ENCODE measurements at places on chromosomes 3 and 15.

DNA sequence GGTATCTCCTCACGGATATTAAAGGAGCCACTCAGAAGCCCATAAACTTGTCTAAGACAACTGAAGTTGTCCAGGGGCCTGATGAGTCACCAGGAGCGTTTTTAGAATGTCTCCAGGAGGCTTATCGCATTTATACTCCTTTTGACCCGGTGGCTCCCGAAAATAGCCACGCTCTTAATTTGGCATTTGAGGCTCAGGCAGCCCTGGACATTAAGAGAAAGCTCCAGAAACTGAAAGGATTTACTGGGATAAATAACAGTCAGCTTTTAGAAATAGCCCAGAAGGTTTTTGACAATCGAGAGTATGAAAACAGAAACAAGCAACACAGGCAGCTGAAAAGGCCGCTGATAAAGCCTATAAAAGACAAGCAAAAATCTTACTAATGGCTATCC is 4.1 kb downstream of the DET1 start:
- DNase-seq: no peak

- DNase-seq: no peak
Measured at GRCh38 chr15:52193791-52194190, 2.6 kb upstream of the GNB5 start.

GRCh38 chr3:189978753-189979152 is 141.9 kb downstream of the P3H2 start:
- DNase-seq: no peak

DNA sequence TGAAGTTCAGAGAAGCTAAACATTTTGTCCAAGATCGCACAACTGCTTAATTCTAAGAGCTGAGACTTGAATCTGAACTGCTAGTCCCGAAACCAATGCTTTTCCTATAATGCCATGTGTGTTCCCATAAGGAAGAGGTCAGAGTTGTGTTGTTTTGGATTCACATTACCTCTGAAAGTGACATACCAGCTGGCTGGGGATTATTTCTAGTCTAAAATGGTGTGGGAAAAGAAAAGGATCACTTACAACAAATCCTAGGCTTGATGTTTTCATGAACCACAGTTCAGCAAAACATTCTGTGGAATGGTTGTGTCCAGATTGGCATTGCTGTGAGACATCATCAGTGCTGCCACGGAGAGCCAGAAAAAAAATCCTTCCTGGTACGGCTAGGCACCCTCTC is 35.0 kb upstream of the LRRC3B start:
- DNase-seq: no peak

- DNase-seq: no peak
Measured at GRCh38 chr3:182135056-182135455, 423.3 kb downstream of the SOX2 start.

DNA sequence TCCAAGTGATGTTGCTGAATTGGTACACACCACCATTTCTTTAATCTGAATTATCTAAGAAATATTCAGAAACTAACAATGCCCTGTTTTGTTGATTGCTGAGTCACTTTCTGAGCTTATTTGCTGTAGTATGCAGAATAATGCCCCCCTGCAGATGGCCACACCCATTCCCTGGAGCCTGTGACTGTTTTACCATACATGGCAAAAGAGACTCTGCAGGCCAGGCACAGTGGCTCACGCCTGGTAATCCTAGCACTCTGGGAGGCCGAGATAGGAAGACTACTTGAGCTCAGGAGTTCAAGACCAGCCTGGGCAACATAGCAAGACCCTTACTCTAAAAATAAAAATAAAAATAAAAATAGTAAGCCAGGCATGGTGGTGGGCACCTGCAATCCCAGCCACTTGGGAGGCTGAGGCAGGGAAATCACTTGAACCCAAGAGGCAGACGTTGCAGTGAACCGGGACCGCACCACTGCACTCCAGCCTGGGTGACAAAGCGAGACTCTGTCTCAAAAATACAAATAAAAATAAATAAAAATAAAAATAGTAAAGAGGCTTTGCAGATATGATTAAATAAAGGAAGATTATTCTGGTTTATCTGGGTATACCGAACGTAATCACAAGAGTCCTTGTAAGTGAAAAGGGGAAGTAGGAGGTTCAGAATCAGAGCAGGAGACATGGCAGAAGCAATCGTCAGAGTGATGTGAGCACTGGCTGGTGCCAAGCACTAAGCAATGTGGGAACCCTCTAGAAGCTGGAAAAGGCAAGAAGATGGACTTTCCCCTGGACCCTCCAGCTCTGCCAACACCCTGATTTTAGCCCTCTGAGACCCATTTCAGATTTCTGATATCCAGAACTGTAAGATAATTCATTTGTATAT is 19.0 kb downstream of the PCYT1A start:
- DNase-seq: no peak

DNA sequence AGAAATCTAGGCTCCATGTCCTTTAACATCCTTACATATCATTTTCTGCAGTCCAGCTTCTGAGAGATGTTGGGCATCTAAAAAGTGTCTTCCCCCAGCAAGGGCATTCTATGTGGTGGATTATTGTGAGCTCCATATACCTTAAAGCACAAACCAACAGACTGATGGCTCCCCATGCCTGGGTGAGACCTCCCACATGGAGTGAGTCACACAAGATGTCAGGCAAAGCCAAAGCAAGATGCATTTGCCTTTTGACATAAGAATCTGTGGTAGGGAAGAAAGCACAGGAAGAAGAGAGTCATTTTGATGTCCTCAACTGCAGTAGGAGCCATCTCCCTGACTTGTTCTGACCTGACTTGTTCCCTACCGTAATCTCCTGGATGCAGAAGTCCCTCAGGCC is 238.7 kb upstream of the EIF1B start:
- DNase-seq: no peak

DNA sequence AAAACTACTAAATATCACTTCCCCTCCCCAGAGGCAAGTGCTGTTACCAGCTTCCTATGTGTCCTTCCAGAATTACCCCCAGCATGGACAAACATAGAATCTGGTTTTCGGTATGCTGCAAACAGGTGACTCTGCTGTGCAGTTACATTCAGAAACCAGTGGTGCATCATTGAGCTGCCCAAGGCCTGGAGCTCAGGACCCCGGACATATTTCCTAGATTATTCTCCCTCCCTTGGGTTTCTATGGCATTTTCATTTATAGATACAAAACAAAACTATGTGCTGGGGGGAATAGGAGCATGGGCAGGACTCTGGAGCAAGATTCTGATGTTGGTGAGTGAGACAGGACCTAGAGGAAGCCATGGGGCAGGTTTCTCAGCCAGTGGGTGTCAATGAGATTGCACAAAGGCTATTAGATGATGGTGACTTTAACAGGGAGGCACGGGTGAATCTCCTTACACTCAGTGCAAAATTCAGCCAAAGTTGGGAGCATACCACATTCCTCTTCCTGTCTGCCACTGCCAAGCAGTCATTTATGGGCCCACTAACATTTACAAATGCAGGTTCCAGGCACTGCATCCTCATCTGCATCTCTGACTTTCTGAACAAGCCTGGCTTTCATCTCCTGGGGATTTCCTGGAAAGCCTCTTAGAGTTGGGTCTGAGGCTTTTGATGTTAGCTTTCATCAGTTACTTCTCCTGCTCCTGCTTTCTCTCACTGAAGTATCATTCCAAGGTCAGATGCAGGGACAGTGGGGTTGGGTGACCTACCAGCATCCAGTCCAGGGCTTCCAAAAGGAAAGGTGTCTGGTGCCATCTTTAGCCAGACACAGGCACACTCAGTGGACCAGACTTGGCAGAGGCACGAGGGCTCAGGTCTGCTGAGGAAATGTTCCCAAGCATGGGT is 44.5 kb downstream of the CMTM7 start:
- DNase-seq: no peak

DNA sequence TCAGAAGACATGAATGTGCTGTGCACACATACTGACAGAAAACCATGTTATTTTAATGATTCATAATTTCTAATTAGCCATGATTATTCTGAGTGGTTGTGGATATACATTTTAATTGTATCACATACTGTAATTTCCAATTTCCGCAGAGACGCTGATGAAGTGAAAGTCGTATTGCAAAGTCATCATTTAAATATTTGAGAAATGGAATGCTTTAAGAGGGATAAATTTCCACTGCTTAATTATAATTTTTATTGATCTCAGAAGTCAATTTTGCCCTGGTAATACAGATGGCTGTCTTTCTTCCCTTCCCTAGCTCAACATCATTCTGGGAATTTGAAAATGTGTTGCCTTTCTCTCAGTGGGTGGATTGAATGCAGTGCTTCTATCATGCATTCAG is 819.3 kb downstream of the ROBO2 start:
- no peak for DNase-seq

DNA sequence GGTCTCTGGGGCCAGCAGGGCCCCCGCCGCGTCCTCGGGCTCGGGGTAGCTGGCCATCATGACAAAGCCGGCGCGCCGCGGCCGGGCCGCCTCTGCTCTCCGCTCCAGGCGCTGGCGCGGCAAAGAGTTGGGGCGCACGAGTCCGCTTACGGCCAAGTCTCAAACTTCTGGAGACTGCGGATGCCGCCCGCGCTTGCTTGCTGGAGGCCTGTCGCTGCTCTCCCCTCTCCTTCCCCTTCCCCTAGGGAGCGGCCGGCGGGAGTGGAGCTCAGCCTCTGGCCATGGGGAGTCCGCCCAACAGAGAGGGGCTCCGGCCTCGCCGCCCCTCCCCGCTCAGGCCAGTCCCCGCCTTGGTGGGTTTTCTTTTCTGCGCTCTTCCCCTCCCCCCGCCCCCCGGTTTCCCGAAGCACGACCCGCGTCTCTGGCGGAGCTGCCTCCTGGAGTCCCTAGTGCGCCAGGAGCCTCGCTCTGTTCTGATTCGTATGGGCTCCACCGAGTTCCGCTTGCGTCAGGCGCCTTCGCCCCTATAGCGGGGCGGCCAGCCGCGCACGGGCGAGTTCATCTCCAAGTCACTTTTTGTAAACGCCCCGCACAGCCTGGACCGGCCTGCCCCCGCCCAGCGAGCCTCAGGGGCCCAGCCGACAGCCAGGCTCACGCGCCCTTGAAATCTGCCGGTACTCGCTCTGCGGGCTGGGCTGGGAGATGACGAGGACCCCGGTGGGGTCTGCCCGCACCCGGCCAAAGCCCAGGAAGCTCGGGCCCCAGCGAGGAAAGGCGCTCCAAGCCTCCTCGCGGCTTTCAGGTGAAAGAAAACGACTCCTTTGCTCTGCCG is at the start of the genes FOXL2 and FOXL2NB:
TSS of gene FOXL2 (minus strand) at position 475 of the 832 bp plus-strand sequence. CDS start at position 60, 415 bp downstream.
TSS of gene FOXL2NB (plus strand) at position 555 of the 832 bp plus-strand sequence. CDS start at position 703, 148 bp downstream.
- peak; percentile 15 for DNase-seq

GRCh38 chr3:29065211-29065785 is 215.6 kb upstream of the RBMS3 start:
- no peak for DNase-seq

GRCh38 chr3:175526609-175527280 is 667.6 kb downstream of the NAALADL2 start:
- no peak for DNase-seq

GRCh38 chr3:72744330-72744729 is 103.9 kb downstream of the SHQ1 start:
- DNase-seq: no peak

GRCh38 chr3:187994221-187995042 is 159.5 kb upstream of the LPP start:
- DNase-seq: no peak

DNA sequence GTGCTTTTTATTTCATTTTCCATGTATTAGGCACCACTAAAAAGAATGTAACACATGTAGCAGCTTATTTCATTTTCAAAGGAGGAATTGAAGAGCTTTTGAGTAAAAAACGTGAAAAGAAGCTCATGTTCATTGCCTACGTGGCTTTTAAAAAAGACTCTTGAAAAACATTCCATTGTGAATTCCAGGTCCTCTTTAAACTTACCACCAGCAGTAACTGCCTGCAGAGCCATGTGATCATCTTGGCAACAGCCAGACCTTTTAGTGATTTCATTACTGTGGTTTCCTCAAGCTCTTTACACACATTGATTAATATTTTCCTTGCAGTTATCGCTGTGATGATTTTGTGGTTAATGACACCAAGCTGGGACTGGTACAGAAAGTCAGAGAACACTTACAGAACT is 43.8 kb upstream of the FBXL22 start:
- no peak for DNase-seq

- DNase-seq: peak; percentile 58
Measured at GRCh38 chr3:141370065-141370533, 1.8 kb downstream of the ZBTB38 start.

All from stimulated activated CD4-positive, alpha-beta T cell treated with anti-CD3 and anti-CD28 coated beads, Interleukin-4, amount 100 ng/mL, for 4 hours (primary cell).